ENCODE measurements at places on chromosomes 6 and 20. TPM values are rescaled to one million over a fixed set of nuclear protein-coding genes. Genes with fewer than 3 reads are reported as not detected.
A peak's percentile ranks its signal among the peaks of the same experiment; 100 is the strongest.

Gene TASP1
- total RNA-seq: 22.4 TPM

Gene CST2
- not detected for total RNA-seq

Gene VSX1
- not detected for total RNA-seq

Gene ELMO2
- 41.6 TPM for total RNA-seq

Gene RALGAPB
- 52.5 TPM for total RNA-seq

Gene CFB
- 6.5 TPM for total RNA-seq

DNA sequence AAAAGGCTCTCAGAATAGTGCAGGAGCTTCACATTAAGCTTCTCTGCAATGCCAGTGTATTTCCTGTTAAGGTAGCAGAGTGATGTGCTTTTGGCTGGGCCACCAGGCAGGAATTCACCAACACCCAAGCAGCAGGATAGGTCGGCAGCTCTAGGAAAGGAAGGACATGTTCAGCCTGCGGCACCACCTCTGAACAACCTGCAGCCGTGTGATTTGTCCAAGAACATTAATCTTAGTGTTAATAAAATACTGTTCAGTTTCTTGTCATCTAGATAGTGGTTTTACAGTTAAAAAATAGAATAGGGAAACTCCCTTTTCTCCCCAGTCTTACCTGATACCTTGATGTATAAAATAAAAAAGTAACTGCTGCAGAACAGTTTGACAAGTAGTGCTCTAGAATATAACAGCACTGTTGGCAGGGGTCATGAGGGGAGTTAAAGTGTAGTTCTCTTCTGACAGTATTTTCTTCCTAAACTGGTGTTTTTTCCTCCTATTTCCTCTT, 18.8 kb downstream of the ZNF292 start:
- no peak for DNase-seq

DNA sequence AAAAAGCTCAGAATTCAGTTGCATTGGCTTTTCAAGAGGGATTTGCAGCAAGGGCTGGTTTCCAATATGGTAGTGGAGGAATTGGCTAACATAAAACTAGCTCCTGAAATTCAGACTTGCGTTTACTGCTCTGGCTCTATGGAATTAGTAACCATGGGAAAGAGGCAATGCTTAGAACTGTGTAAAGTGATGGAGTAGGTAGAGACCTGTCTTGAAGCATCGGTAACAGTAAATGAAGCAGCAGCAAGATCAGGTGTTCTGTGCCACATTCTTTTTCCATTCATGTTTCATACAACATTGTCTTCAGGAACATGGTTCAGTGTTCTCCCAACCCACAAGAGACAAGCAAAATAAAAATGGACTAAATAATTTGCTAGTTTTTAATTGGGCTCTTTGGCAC, 6.5 kb downstream of the IRF4 start:
- DNase-seq: no peak

- DNase-seq: no peak
These were observed 17.0 kb downstream of the NFATC2 start for GRCh38 chr20:51525241-51526105.

- DNase-seq: no peak
These were observed 20.7 kb upstream of the PHACTR3 start for GRCh38 chr20:59583428-59584277.

DNA sequence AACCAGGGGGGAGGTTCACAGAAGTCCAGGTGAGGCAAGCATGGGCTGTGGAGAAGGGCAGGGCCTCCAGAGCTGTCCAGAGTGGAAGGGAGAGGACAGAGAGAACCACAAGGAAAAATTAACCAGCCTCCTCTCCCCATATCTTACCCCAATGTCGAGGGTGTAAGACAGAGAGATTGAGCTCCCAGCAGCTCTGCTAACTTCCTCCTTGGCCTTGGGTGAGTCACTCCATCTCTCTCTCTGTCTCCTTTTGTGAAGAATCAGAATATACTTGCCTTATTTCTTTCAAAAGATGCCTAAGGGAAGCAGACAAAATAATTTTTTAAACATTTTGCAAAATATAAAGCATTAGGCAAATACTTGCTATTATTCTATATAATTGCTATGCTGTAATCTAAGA, 58.3 kb upstream of the IYD start:
- no peak for DNase-seq

GRCh38 chr20:24694727-24695528, 225.5 kb downstream of the SYNDIG1 start:
- peak; percentile 7 for DNase-seq

DNA sequence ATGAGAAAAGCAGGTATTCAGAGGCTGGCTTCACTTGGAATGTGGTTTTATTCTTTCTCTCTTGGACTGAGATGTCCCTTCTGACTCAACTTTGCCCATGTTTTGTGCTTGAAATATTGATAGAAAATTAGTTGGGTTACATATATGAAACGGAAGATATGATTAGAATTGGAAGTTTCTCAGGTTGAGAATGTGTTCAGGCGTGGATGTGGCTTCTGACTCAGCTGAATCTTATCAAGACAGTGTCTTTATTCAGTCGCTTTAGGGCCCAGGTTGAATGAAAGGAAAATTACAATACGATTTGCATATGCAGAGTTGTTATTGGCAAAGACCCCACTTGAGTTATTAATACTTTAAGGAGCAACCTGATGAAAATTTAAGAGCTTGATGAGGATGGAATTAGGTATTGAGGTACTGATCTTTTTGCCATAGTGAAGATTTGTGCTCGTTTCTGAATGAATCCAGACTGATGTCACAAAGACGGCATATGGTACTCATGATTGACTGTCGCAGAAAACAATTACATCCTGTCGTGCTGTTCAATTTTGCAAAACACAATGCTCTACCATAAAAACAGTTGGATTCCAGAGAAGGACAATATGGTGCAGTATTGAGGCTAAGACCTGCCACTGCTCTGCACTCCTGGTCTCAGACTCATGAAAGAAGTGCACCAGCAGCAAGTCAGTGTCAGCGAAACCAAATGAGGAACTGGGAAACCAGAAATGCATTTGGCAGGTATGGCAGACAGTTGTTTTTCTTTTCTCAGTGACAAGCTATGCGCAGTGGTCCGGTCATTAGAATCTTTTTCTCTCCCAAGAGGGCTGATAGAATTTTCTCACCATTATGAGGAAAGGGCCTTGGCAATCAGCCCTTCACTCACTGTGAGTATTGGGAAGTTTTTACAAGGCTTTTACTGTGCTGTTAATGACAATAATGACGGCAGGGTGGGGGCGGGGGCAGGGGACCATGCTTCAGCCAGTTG, 158.3 kb downstream of the DOK5 start:
- DNase-seq: no peak

DNA sequence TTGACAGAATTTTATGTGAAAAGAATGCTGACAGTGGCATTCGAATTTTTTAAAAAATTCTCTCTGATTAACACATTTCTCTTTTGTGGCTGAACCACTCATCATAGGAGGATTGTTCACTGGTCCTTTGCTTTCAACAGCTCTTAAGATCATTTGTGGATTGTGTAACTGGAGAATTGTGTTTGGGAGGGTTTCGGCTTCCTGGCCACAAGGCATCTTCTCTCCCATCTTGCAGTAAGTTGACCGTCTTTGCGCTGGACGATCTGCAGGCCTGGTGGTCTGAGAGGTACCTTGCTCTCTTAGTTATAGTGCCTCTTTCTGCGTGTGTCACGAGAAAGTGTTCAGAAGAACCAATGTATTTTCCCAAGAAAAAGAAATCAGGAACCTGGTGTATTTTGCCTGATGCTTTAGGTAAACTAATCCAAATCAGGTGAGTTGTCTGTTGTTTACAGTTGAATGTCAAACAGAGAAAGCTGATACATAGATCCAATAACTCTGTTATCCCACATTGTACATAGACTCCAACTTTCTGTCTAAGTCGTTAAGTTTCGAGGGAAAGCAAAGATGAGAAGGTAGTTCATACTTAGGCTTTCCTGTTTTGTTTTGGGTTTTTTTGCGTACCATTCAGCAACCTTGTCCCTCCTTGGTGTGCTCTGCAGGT, 14.8 kb upstream of the EXOC2 start:
- DNase-seq: no peak

DNA sequence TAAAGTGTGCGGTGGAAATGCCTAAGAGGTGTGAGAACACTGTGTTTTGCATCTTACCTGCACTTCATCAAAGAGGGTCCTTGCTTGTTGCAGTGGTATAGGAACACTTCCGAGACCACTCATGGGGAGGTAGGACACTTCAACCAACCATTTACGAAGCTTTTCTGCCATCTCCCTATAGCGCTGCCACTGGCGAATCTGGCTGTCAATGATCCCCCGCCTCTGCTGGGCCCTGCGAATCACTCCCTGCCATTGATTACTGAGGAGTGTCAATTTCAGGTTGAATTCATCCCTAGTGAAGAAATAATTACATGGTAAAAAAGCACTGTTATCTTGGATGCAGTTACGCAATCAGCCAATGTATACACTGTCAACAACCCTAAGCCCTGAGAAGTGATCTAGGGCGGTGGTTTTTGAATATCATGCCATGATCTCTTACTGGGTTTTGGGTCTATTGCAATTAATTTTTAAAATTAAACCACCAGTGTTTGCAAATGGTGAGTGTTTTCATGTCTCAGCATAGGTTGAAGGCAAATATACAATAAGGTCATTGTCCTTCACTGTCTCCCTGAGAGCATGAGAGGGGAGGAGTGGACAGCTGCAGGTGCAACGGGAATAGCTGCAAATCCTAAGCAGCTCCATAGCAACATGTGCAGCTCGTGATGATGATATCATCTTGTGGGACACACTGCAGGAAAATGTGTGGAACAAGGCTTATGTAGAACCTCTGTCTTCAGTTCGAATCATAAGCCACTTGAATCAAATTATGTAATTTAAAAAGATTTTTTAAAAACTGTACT, 400.6 kb downstream of the ESR1 start:
- no peak for DNase-seq

- DNase-seq: no peak
These were observed 22.9 kb upstream of the CD83 start for GRCh38 chr6:14094721-14095120.

GRCh38 chr6:41334482-41335040, 847 bp upstream of the NCR2 start:
- DNase-seq: no peak

- DNase-seq: no peak
These were observed 162.9 kb downstream of the JARID2 start for GRCh38 chr6:15408758-15409157.

GRCh38 chr6:135382182-135382628, 115.3 kb downstream of the AHI1 start:
- no peak for DNase-seq

- no peak for DNase-seq
These were observed 138.8 kb downstream of the KHDRBS2 start for GRCh38 chr6:62146954-62147853.

GRCh38 chr6:140185991-140186390, 811.5 kb upstream of the CITED2 start:
- DNase-seq: no peak

DNA sequence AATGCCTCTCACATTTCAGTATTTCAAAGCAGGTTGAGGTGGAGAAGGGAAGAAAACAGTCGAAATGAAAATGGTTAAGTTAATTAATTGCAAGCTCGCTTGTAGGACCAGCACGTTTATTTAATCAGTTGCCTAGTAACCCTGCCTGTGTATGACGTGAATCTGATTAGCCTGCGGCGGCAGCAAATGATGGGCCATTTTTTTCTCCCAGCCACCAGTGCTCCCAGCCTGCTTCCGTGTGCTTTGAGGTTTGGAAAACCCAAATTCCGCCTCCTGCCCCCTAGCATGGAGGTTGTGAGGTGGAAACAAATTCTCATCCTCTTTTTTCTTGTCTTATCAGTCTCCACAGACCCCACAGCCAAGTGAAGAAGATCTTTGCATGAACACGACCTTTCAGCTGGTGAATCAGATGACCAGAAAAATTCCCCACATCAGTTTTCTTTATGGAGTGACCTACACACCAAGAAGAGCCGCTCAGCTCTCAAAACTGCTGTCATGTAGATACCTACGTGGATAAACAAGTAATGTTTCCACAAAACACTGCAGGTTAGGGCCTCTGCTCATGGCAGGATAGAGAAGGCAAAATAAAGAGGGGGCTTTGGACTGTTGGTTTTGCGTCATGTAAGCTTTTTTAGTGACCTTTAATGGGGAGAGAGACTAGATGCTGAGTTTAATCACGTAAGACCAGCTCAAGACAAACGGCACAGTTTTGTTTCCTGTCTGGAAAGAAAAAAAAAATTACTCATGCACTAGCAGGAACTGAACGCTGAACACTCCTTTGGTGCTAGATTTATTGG, 572.9 kb upstream of the NOX3 start:
- peak; percentile 18 for DNase-seq

DNA sequence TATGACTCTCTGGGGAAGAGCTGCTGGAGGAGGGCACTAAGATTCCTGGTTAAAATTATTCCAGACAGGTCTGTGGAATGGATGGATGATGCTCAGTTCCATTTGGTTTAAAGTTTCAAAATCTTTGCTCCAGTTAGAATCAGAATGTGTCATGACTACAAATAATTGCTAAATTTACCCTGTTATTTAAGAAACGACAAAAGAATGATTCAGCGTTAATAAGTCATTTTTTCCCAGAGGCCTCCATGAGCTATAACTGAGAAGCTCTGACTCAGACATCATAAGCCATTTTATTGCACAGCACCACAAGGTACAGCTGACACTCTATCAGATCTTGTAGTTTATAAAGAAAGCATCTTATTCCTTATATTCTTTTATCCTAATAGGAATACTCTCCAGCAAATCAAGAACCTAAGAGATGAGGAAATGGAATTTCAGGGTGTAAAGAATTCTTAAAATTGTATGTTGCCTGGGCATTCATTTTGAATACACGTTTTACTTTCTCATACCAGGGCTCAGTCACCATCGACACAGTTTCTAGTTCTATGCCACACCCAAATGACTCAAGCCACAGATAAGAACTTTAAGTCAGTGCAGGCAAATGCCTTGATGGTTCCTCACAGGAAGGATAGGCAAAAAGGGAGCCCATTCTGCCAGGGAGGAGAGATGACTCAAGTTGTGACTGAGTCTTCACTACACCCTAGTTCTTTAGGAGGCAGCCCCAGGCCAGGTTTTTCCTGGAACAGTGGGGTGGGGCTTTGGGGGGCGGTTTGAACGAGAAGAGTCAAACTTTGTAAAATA, 636.0 kb downstream of the MMUT start:
- DNase-seq: no peak

- DNase-seq: no peak
These were observed 30.4 kb downstream of the SENP6 start for GRCh38 chr6:75631859-75632635.

DNA sequence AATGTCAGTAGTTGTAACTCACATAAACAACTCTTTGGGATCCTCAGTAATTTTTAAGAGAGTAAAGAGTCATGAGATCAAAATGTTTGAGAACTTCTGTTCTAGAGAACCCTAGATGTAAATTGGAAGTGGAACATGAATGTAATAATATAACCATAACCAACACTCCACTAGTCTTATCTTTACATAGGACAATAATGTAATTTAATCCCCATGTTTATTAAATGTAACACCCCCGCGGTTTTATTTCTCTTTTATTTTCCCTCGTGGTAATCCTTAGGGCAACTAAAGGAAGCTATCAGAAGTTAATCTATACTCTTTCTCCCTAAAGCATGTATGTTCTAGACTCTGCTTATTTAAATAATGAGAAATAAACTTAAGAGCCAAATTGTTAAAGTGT, 54.4 kb downstream of the ZNF292 start:
- no peak for DNase-seq

GRCh38 chr6:18264923-18265377, 620 bp upstream of the DEK start:
- no peak for DNase-seq
